Urinary bladder (tissue), 4 donors: ENCODE measurements at places on chromosomes 1 and 21. TPM values are rescaled to one million over a fixed set of nuclear protein-coding genes. Genes with fewer than 3 reads are reported as not detected.
A peak's percentile ranks its signal among the peaks of the same experiment; 100 is the strongest.

Gene KCNC4
- 6.2 TPM for polyA plus RNA-seq

- no peak for DNase-seq
These were observed 36.8 kb upstream of the DUSP10 start for GRCh38 chr1:221778535-221779142.

Gene FRRS1
- polyA plus RNA-seq, result 3.4 TPM

DNA sequence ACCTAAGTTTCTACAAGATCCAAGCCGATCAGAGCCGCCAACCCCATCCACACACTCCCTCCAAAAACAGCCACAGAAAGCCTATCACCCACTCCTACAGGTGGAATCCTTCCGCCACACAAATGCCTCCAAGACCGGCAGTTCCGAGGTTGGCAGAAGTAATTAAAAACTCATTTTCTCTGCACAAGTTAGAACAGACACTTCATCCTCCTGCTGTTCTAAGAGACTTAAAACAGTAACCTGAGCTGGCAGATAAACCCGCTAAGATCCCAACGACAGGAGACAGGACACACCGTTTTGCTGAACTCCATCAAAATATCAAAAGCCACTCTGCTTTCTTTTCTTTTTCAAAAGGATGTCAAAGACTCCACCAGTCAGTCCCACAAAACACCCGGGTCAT is 2.8 kb downstream of the SSBP3 start:
- no peak for DNase-seq

DNA sequence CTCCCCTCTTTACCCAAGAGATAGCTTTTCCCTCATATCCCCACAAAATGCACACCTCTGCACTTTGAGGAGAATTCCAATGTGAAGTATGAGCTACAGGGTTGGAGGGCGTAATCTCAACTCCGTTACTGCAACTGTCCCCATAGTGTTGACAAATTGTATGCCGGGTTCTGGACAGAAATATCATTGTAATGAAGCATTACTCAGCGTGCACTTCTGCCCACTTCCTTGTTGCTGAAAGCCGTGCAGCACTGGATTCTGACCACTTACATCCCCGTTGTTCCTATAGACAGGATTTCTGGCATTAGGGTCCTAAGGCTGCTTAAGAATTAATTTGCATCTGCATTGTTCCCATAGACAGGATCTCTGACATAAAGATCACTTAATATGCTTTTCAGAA is 205.6 kb downstream of the RHOU start:
- no peak for DNase-seq

GRCh38 chr1:159600894-159601293 is 13.3 kb downstream of the APCS start:
- no peak for DNase-seq

DNA sequence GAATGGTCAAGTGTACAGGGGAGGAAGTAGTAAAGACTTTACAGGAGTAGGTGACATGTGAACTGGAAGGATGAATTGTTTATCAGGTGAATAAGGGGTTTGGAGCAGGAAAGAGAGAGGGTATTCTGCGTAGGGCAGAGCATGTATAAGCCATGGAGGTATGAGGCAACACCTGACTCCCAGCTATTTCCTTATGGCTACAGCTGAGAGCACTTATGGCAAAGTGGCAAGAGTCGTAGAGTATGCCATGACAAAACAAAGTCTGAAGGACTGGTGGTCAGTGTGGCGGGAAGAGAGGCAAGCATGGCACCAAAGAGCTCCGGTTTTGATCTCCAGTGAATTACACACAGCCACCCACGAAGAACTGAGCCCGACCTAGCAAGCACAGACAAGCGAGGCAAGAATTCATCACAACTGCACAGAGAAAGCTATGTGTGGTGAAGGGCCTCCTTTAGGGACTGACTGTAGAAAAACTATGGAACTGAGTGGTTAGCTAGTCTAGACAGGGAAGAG is 9.0 kb upstream of the ELOVL1 start:
- DNase-seq, result no peak

- DNase-seq, result peak; percentile 54
These were observed 80.3 kb downstream of the TTC3 start for GRCh38 chr21:37153196-37153934.

- no peak for DNase-seq
These were observed 58.7 kb downstream of the ACP6 start for GRCh38 chr1:147611586-147611985.

Gene CHI3L1
- polyA plus RNA-seq, result 4.7 TPM
